Stimulated activated CD4-positive, alpha-beta T cell treated with anti-CD3 and anti-CD28 coated beads, Interleukin-12 subunit alpha, Interleukin-12 subunit beta, amount 100 ng/mL, for 24 hours (primary cell): ENCODE measurements at places on chromosomes 11 and 22.

DNA sequence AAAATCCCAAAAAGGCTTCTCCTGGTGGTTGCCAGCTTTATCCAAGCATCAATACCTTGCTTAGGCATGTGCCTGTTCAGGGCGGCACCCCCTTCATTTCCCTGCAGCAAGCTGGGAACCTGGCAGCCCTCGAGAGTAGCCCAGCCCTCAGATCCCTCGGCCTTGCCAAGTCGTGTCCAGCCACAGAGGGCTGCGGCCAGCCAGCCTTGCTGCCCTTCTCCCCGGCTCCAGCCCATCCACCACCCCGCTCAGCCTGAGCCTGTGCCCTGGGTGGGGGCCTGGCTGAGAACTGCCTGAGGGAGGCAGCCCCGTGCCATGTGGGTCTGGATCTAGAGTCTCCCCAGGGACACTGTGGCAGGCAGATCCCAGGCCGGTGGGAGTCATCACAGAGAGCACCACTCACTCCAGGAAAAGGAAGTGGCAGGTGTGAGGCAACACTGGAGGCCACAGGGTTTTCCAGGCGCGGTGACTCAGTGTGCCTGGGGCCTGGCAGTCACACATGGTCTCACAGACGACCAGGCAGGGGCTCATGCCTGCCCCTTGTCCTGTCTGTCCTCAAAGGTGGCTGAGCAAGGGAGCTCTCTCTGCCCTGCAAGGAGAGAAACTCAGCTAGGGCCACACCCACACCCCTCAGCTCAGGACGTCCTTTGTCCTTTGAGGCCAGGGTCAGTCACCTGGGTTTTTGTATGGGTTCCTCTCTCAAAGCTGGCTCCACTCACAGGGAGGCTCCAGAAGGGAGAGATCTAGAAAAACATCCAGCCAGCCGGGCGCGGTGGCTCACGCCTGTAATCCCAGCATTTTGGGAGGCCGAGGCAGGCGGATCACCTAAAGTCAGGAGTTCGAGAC, 12.2 kb upstream of the CDC42BPG start:
- no peak for DNase-seq

DNA sequence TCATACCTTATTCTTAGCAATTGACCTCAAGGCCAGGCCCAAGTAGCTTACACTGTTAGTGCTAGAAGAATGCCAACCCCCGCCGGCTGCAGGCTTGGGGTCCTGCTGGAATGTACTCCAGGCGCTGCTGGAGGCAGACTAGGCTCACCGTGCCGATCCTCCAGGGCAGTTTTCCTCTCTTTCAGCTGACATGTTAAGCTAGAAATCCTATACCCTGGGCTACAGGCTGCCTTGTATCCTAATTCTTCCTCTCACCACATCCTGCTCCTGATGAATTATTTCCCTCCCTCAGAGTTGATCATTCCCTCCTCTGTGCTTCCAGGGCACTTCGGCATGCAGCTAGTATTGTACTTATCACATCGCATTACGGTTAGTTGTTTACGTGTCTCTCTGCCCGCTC, 3.4 kb downstream of the SPTBN2 start:
- DNase-seq, result no peak

DNA sequence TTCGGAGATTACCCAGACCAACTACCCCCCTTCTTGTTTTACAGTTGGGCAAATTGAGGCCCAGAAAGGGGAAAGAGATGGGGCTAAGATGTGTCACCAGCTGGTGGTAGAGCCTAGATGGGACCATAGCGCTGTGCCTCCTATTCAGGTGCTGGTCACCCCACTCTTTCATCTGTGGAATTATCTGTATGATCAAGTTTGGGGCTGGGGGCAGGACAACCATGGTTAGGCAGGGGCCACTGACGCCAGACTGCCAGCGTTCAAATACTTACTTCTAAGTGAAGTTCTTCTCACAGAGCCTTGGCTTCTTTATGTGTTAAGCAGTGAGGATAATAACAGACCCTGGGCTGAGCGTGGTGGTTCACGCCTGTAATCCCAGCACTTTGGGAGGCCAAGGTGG, 55.9 kb downstream of the IGLL1 start:
- no peak for DNase-seq

DNA sequence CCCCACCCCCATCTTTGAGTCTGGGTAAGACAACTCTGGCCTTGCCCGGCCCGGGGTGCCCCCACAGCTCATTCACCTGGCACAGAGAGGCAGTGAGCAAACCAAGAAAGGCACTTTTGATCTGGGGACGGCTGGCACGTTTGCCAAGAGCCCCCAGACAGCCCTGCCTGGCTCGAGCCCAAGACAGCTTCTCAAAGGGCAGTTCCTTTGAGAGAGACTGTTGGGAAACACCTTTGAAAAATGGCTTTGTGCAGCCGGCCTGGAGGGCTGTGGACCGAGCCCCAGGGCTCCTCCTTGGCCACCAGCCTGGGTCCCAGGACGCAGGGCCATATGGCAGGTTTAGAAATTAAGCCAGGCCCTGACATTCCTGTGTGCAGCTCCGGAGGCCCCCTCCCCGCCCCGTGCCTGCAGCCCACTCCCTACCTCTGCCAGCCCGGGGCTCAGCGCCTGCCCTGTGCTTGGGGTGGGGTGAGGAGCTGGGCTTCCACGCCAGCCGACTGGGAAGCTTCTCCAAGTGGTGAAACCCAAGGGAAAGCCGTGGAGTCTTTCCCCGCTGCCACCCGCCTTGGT, 50.2 kb upstream of the SMIM38 start:
- DNase-seq, result no peak

DNA sequence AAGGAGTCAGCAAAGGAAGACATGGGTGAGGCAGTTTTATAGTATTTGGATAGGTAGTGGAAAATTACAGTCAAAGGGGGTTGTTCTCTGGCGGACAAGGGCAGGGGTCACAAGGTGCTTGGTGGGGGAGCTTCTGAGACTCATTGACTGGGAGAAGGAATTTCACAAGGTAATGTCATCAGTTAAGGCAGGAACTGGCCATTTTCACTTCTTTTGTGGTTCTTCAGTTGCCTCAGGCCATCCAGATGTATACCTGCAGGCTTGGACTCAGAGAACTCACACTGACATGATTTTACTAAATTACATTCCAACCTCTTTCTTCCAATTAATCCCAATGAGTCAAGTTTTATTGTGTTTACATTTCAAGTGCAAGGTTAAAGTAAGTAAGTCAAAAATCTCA, 240.5 kb upstream of the API5 start:
- DNase-seq, result no peak

DNA sequence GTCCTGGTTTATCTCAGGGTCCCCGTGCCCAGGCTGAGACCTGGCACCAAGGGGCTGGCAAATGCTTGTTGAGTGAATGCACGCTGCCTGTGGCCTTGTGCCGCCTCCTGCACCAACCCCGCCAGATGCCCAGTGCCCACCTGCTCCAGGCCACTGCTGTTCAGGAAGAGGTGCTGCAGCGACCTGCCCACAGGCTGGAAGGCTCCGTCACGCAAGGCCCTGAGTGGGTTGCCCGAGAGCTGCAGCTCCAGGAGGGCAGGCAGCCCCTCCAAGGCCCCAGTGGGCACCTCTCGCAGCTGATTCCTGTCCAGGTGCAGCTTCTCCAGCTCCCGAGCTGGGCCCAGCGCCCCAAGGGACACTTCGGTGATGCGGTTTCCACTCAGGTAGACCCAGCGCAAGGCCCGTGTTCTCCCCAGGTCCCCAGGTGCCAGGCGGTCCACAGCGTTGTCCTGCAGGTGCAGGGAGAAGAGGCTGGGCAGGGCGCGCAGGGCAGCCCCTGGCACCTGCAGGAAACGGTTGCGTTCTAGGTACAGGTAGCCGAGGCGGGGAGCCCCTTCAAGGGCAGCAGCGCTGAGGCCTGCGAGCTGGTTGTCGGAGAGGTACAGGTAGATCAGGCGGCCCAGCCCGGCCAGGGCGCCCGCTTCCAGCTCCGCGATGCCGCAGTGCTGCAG, 3.6 kb downstream of the CHADL start:
- DNase-seq, result no peak
